NCI-H774 (cell line): ENCODE measurements at places on chromosomes 12 and 14.

DNA sequence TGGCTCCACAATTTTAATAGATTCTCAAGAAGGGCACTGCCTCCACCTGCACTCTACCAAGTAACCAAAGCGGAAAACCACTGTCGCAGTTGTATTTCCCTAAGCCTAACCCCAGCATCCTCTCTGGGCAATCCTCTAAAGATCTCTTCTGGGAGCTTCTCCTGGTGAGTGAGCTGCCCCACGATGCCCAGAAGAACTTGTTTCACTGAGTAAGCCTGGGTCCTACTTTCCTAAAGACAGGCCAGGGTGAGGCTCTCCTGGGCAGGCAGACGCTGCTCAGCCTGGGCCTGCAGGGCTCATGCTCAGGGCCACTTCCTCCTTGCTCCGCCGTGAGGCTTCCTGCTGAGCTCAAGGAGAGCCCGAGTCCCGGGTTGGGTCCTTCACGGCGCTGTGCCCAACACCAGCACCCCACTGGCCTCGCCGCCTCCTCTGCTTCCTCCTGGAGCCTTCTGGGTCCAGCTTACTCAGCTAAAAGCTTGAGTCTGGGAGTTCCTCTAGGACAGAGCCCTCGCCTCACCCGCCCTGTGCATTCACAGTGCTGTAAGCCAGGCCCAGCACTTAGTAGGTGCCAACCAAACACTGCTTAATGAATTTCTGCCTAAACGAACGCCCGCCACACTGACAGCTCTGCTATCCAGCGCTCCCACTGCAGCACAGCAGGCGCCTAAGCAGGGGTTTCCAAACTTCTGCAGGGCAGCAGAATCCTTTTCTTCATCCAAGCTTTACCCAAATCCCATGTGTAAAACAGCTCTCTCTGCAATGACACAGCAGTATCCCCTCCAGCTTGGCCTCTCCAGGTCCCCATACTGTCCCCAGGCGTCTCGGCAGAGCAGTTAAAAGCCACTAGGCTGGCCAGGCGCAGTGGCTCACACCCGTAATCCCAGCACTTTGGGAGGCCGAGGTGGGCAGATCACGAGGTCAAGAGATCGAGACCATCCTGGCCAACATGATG lies 5.7 kb downstream of the RAB35 start:
- no peak for DNase-seq

- no peak for DNase-seq
Measured at GRCh38 chr12:24898185-24898584, 50.7 kb downstream of the BCAT1 start.

DNA sequence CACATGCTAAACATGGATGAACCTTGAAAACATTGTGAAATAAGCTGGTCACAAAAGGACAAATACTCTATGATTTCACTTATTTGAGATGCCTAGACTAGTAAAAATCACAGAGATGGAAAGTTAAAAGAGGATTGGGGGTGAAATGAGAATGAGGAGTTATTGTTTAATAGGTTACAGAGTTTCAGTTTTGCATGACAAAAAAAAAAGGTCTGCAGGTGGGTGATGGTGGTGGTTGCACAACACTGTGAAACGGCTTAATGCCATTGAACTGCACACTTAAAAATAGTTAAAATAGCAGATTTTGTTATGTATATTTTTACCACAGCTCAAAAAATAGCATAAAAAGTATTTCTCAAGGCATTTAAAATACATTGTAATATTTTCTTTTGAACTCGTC lies 151.9 kb upstream of the NRXN3 start:
- DNase-seq = no peak

- no peak for DNase-seq
Measured at GRCh38 chr12:115088328-115088994, 404.5 kb upstream of the TBX3 start.

GRCh38 chr14:68940614-68941185 lies 38.4 kb downstream of the ACTN1 start:
- no peak for DNase-seq

GRCh38 chr12:95198914-95199313 lies 18.4 kb downstream of the FGD6 start:
- no peak for DNase-seq

- no peak for DNase-seq
Measured at GRCh38 chr12:108099778-108100489, 29.2 kb upstream of the WSCD2 start.

DNA sequence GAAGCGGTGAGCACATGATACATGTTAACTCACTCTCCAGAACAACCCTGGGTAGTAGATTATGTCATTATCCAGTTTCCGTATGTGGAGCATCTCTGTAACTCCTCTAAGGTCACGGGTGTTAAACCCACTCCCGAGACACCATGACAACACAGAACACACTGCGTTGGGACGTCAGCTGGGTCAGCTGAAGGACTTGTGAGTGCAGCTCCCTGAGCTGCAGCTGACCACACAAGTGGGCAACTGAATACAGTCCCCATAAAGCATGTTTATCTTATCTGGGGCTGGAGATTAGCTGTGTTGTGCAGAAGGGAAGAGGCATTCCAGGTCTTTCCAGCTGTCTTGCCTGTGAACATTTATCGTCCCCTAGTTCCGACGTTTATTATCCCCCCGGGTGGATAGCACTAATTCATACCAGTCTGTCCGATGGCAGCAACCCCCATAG lies 211.5 kb downstream of the CHST11 start:
- DNase-seq = no peak

- no peak for DNase-seq
Measured at GRCh38 chr12:95262808-95263207, 45.2 kb downstream of the VEZT start.

DNA sequence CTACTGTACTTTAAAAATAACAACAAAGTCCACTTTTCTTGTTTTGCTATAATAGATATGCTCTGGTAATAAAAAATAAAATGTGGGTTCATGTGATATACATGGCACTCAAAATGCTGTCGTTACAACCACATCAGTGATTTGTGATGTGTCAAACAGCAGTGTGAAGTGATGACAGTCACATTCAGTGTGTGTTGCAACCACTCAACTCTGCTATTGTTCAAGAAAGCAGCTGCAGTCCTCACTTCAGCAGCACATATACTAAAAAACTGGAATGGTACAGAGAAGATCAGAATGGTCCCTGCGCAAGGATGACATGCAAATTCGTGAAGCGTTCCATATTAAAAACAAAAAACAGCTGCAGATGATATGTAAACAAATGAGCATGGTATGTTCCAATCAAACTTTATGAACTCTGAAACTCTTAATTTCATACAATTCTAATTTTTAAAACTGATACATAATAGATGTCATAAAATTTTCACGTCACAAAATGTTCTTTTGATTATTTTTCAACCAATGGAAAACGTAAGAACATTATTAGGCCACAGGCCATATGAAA lies 6.7 kb downstream of the TRMT5 start:
- DNase-seq = no peak

GRCh38 chr14:32564596-32564995 lies 235.5 kb downstream of the AKAP6 start:
- no peak for DNase-seq

- no peak for DNase-seq
Measured at GRCh38 chr12:5364036-5364770, 67.7 kb upstream of the NTF3 start.

- no peak for DNase-seq
Measured at GRCh38 chr14:63956326-63956725, 103.5 kb downstream of the SYNE2 start.

DNA sequence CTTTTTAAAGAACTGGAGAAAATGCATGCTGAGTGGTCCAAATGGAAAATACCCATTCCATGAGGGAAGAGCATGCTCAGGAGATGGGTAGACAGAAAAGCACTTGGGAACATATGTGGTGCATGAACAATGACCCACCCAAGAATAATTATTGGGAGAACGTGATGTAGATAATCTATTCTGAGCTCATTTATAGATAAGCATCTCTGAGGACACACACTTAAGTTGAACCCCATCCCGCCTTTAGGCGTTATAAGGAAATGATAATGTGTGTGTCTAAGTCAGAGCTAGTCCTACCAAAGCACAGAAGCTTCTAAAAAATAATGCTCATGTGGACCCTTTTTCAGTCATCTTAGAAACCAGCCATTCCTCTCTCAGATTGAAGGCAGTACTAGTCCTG lies 189.9 kb downstream of the KTN1 start:
- DNase-seq = no peak

DNA sequence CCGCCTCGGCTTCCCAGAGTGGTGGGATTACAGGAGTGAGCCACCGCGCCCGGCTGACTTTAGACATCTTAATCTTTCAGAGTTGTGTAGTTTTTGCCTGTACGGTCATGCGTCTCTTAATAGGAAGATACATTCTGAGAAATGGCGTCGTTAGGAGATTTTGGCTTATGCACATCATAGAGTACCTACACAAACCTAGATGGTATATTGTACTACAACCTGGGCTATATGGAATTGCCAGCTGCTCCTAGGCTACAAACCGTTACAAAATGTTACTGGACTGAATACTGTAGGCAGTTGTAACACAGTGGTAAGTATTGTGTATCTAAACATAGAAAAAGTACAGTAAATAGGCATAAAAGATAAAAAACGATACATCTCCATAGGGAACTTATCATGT lies 1.3 kb downstream of the TSFM start:
- no peak for DNase-seq

DNA sequence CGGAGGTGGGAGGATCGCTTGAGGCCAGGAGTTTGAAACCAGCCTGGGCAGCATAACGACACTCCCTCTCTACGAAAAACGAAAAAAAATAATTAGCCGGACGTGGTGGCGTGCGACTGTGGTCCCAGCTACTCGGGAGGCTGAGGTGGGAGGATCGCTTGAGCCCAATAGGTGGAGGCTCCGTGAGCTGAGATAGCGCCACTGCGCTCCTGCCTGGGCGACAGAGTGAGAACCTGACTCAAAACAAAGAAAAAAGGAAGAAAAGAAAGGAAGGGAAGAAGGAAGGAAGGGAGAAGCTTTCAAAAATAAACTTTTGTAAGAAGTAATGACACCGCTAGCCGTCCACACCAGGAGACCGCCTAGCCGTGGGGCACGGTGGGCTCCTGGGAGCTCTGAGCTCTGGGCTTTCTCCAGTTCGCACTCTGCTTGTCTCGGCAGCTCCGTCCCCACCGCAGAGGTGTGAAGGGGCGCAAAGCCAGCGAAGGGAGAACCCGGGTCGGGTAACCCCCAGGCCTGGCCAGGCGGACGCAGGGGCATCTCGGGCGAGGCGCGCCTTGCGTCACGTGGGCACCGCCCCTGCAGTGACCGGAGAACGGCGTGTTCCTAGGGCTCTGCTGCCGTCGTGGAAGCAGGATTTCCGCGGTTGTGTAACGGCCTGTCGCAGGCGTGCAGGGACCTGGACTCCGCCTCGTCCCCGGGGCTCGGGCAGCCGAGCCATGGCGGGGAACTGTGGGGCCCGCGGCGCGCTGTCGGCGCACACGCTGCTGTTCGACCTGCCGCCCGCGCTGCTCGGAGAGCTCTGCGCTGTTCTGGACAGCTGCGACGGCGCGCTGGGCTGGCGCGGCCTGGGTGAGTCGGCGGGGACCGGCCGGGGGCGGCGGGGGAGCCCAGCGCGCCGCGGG lies at the start of gene IRAK3:
TSS of gene IRAK3 (plus strand) at position 631 of the 902 bp plus-strand sequence. CDS start at position 717, 86 bp downstream.
- DNase-seq = peak; percentile 47
